ENCODE measurements at places on chromosomes 7 and 10.

- no peak for DNase-seq
Observed at GRCh38 chr10:44132361-44133289, 252.3 kb downstream of the CXCL12 start.

- DNase-seq = no peak
Observed at GRCh38 chr7:112630565-112630964, 149.8 kb downstream of the LSMEM1 start.

DNA sequence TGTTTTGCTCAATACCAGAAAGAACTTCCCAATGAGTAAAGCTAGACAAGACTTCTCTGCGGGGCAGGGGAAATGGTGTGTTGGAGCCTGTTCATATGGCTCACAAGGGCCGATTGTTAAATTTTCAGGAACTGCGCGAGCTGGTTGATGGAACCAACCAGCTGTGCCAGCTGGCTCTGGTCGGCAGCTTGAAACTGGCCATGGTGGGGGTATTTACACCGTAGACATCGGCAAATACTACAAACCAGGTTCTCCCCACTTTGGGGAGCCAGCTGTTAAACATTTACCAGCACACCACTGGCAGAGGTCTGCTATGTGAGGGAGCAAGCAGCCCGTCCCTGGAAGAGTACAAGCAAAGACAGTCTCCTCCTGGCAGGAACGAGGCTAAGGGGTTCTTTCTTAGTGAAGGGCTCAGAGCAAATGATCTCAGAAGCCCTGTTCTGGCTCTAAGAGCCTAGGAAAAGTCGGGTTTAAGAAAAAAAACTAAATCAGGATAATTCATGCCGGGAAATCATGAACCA lies 8.8 kb upstream of the ZMIZ1 start:
- DNase-seq = no peak

DNA sequence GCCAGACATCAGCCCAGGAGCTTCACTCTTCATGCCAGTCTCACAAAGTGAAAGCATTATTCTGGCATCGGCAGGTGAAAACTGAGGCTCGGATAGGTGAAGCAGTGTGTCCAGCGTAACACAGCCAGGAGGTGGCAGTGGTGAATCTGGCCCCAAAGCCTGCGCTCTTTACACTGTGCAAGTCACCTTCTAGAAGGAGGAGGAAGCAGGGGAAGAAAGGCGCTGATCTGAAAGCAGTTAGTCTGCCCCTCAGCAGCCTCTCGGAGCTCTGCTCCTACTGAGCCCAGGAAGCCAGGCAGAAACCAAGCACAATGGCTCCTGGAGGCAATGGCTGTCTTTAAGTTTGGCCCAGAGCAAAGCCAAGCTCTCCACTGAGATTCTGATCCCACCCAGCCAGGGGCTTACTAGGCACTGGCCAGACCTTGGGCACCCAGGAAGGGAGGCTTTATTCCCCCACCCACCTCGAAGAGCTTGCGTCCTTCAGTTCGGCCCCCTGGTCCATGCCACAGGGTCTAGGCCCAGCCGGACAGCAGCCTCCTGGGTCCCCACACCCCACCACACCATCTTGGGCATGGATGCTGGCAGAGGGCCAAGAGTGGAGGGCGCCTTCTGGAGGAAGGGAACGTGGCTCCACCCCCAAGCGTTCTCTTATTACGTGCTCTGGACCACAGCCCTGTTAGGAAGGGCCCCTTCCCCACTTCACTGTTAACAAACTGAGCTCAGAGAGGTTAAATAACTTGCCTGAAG lies 104.5 kb downstream of the GRID1 start:
- DNase-seq = peak; percentile 29

- no peak for DNase-seq
Observed at GRCh38 chr7:101673951-101674350, 44.9 kb upstream of the MYL10 start.

- DNase-seq = no peak
Observed at GRCh38 chr7:157396316-157397035, 59.7 kb downstream of the DNAJB6 start.

DNA sequence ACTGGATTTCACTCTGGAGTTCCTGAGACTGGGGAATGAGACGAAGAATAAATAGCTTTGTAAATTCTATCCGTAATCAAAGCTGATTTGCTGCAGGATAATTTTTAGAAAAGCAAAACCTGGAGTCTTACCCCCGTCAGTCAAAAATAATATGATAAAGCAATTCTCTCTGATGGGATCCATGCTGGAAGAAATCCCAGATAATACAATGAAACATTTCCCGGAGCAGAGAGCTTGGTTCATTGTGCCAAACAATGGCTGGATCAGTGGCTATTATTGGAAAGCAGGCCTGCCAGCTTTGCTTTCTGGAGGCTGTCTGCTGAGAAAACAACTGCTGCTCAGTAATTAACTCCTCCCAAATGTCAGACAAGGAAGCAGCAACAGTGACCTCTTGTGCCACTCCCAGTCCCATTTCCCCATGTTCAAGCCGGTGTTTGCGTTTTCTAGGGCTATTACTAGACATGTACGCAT lies 609.4 kb upstream of the PCDH15 start:
- DNase-seq = peak; percentile 76

GRCh38 chr7:120413164-120413563 lies 140.2 kb downstream of the KCND2 start:
- no peak for DNase-seq

- DNase-seq = peak; percentile 83
Observed at GRCh38 chr7:30683816-30684215, 1.6 kb upstream of the CRHR2 start.

GRCh38 chr7:25622695-25623094 lies 394.4 kb upstream of the NPVF start:
- DNase-seq = no peak

Data from cerebellar cortex (tissue), 1 donor.